A673 (cell line): ENCODE measurements at places on chromosomes 3 and 15. TPM values are rescaled to one million over a fixed set of nuclear protein-coding genes. Genes with fewer than 3 reads are reported as not detected.

- DNase-seq = no peak
Observed at GRCh38 chr3:196938576-196938975, 3.8 kb downstream of the NCBP2 start.

DNA sequence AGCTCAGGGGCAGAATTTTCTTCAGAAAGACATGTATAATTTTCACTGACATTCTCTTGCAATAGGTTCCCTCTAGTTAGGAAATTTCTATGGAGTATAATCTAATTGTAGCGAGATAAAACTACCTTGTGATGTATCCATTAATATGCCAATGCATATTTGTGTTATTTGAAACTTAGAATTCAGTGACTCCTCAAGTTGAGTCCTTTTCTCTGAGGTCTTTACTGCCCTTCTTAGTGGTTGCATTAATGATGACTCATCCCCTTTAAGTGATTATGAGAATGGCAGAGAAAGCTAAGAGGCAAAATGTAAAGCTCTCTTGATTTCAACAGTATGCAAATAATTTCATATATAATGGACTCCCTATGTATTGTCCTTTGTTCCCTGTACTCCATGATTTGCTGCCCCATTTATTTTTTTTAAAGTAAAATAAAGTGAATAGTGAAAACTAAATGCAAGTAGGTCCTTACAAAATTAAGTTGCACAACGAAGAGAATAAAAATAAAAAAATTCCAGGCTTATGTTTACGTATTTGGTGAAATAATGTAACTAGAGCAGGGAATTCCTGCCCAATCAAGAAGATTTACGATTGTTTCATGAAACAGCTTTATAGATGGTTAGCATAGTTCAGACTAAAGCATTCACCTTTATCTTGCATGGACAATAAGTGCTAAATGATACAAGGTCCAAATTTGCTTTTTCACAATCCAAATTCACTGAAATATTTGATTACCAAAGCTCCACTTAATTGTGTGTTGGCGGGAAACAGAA lies 78.1 kb downstream of the ZPLD1 start:
- peak; percentile 92 for DNase-seq

DNA sequence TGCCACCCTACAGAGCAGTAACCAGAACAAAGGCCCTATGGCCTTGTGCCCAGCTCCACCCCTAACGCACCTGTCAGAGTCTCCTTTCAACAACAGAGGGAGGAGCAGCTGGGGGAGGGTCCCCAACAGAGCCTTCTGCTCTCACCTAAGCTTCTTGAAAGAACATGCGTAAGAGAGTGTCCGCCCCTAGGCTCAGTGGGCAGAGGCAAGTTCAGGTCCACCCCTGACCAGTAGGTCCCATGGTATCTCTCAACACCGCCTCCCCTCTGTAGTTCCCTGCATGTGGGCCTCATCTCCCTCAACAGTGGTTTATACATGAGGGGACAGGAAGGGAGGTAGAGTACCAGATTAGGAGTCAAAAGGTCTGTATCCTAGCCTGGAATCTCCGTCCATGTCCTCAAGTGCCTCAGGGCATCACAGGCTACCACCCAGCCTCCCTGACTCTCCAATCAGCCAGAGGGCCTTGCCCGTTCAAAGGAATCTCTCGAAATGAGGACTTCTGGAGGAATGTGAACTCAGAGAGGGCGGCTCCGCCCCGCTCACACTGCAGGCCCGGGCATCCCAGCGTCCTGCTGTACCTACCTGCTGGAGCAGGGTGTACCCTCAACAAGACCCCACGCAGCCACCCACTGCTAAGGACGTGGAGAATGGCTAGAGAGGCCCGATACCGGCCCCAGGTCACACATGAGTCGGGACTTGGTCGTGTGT lies 680 bp downstream of the POC1A start:
- no peak for DNase-seq

GOLGA6L10 gene
- total RNA-seq = 2.6 and 3.1 TPM in 2 replicates

DNA sequence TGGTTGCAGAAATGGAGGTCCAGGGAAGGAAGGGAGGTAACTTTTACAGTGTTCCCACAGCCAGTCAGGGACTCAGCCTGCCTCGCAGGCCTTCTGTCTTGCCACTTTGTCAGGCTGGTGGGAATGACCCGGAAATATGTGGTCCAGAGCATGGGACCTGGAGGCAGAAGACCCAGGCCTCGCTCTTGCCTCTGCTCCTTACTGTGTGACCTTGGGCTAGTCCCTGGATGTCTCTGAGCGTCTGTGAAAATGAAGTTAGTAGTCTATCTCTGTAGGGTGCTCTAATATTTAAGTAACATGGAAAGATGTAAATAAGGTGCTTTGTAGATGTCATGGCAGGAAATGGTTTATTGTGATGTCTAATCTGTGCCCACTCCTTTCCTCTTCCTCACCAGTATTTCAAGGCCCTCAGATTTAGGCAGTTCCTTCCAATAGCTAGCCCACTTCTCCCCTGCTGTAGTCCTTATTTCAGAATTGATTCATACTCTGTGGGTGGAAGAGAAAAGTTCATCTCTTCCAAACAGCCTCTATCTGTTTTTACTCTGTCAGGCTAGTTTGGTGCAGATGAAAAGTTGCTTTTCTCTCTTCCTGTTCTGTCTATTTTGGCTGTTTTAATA lies 9.1 kb downstream of the CORO2B start:
- DNase-seq = peak; percentile 40

DNA sequence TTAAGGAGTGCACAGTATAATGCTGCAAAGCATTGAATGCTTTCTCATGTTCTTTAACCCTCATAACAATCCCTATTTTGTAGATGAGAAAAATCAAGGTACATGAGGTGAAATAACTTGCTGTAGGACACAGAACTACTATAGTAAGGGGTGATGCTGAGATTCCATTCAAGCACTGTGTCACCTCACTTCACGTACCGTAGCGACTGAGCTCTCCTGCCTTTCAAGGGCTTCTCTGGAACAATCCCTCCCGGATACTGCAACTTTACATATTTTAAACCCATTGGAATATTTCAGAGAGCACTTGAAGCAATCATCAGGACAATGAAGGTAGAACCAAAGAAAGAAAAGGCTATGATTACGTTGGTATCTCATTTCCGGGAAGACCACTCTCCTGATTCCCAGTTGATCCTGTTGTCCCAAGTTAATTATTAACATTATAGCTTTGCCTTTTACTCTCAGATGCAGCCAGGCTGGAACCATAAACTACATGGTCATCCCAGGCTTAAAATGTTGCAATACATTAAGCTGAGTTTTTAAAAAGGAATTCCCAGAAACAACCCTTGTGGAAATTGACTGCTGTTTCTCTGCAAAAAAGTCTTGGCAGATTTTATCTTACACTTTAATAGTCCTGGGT lies 252.2 kb upstream of the IGF1R start:
- DNase-seq = no peak

DNA sequence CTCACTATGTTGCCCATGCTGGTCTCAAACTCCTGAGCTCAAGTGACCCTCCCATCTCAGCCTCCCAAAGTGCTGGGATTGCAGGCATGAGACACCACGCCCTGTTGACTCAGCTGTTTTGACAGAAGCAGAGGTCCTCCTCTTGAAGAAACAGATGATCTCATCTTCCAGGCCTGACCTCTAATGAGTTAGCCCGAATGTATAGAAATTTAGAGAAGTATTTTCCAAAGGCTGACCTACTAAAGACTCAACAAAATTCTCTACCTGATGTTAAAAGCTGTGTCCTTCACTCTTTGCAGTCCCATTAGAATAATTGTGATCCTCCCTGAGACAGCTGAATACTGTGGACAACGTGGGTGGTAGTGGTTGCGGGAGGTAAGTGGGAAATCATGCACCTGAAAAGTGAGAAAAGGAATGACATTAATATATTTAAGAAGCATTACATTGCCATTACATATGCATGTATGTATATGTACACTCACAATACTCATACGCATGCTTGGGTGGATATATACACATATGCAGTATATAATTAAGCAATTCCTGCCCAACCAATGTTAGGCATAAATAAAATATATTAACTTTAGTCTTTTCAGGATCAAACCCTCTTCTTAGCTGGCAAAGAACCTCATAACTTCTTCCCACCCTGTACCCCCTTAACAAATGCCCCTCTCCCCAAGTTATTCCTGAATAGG lies 204.6 kb upstream of the NR2F2 start:
- no peak for DNase-seq

- DNase-seq = no peak
Observed at GRCh38 chr3:61093364-61093763, 157.9 kb downstream of the FHIT start.

GRCh38 chr3:191922570-191922969 lies 461.6 kb downstream of the PYDC2 start:
- no peak for DNase-seq

FAM107A gene
- total RNA-seq = not detected in 2 replicates

- no peak for DNase-seq
Observed at GRCh38 chr3:16013568-16013967, 160.9 kb upstream of the GALNT15 start.

DNA sequence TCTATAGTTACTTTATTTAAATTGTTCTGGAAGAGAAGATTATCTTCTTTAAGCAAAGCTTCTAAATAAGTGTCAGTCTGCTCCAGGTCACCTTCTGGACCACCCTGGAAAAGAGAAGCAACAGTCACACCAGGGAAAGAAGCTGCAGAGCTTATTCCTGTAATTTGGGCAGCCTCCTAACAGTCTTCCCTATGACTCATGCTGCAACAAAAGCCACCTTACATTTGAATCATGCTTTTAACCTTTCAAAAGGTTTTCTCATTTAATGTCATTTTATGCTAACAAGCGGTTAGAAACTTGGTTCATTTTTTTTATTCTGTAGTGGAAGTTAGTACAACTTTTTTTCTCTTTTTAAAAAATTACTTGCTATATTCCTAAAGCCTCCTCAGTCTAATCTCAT lies 5.3 kb upstream of the GUCA1C start:
- no peak for DNase-seq

PPM1L gene
- 10.6 and 12.7 TPM in 2 replicates for total RNA-seq

DNA sequence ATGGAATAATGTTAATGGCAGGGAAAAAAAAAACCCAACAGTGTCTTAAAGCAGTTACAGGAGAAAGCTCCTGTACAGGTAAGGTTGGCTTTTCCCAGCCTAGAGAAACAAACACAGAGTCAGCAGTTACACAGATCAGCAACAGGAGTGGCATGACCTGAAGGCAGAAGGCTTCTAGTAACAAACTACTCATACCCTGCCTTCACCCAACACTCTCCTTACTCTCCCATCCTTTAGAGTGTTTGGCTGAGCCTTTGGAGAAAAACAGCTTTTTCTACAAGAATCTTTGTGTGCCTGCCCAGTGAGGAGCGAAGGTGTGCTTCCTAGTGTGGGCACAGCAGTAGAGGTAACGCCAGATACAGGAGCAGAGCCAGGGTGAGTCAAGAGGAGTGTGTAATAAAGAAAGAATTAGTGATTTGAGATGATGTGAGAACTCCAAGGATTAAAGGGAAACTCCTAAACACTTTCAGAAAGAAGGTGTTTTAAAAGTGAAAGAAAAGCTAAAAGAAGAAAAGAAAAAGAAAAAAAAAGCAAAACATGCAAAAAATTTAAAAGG lies 152.7 kb downstream of the POLR2M start:
- no peak for DNase-seq

- DNase-seq = no peak
Observed at GRCh38 chr15:71288348-71288955, 173.2 kb downstream of the THSD4 start.

DNA sequence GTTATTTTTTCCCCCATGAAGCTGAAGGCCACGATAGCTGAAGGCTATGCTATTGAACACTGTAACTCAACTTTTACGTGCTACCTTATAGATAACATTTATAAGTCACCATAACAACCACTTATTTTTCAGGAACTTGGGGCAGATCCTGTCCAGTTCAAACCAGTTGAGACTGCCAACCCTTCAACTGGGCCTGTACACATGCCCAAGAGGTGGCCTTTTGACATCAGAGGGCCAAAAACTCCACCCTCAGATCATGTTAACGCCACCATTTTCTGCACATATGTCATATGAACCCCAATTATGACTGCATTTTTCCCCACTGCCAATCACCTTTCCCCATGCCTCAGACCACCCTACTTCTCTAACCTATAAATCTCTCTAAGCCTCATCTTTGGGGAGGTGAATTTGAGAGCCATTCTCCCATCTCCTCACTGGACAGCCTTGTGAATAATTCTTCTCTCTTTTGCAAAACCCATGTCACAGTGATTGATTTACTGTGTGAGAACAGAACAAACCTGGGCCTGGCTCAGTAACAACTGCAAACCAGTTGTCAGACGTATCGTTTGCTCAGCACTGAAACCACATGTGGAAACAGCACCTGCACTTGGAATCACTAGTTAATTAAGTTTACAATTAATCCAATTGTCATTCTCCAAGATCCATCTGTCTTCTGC lies 42.5 kb downstream of the ZNF445 start:
- DNase-seq = no peak

DNA sequence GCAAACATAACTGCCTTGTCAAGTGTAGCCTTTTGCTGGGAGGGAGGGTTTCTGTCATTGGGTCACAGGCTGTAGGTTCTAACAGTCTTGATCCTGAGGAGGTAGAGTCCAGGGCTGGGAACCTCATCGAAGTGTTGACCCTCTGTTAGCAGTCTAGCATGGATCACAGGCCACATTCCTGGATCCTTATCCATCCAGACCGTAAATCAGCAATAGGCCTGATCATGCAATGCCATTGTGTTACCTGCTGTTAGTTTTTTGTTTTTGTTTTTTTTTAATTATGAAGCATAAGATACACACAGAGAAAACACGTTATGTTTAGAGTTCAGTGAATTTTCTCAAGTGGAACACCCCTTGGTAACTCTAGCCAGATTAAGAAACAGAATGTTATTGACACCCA lies 282.0 kb upstream of the TPM1 start:
- DNase-seq = no peak

BUB1B gene
- 190 and 196 TPM in 2 replicates for total RNA-seq

DLL4 gene
- total RNA-seq = 0.11 and 0.15 TPM in 2 replicates

- DNase-seq = peak; percentile 60
Observed at GRCh38 chr15:45179221-45179985, 8.4 kb downstream of the SHF start.

GRCh38 chr15:73632670-73633058 lies 525 bp downstream of the NPTN start:
- DNase-seq = no peak

- DNase-seq = no peak
Observed at GRCh38 chr3:190695225-190695624, 167.3 kb downstream of the GMNC start.
